ENCODE measurements at places on chromosomes 13 and 19.
A peak's percentile ranks its signal among the peaks of the same experiment; 100 is the strongest.

DNA sequence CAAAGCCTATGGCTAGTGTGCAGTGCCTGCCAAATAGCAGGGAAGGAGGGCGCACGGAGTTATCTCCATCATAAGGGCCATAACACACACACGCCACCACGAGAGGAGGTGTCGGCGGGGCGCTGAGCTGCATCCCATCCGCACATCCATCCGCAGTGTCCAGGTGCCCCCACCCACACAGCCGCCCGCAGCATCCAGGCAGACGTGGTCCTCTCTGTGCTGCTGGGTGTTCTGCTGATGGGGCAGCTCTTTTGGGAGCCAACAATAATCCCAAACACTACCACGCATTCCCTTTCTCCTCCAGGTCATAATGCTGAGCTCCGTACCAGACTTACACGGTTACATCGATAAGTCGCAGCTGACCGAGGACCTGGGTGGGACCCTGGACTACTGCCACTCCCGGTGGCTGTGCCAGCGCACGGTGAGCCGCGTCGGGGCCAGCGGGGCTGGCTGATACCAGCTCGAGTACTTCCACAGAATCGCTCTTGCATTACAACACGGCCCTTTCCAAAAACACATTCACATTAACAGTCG, 41.5 kb upstream of the F7 start:
- DNase-seq = no peak

- no peak for DNase-seq
Measured at GRCh38 chr13:20377720-20378119, 145.6 kb upstream of the GJB6 start.

GRCh38 chr13:43397111-43397510, 373.7 kb downstream of the DNAJC15 start:
- no peak for DNase-seq

DNA sequence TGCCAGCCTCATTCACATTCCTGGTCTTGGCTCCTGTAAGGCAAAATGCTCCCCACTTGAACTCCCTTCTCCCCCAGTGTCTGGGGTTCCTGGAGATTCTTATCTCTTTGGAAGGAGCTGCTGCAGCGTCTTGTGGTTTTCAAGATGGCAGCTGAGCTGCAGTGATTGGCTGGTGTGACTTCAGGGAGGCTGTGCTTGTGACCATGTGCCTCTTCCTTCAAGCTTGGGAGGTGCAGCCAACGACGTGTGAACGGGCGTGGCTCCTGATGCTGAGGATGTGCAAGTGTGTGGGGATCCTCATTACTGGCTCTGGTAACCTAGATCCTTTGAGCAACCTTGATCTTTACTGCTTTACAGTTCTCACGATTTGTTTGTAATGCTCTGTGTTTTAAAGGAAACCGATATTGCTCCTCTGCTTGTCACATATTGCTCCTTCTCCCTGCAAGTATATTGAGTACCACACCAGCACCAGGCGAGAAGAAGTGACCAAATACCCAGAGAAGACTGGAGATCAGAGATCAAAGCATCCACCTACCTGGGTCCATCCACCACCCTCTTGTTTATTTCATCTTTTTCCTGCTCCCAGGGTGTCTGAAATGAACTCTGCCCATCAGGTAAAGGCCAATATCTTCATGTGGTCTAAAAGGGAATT, 208.5 kb downstream of the FGF9 start:
- DNase-seq = no peak

DNA sequence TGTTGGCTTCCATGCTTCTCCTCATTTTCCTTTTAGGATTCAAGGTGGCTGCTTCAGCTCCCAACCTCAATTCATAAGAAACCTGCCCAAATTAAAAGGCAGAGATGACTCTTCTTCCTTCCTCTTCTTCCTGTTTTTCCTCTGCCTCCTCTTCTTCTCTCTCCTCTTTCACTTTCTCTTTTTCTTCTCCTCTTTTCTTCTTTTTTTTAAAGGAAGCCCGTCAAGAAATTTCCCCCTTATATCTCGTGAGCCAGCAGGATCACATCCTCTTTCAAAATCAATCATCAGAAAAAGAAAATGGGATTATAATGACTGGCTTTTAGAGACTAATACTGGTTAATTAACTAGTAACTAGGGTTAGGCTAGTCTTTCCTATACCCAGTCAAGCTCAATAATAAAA, 220.3 kb downstream of the NBEA start:
- no peak for DNase-seq

- no peak for DNase-seq
Measured at GRCh38 chr13:50123002-50123401, 107.8 kb downstream of the KCNRG start.

GRCh38 chr13:80441968-80442367, 101.0 kb upstream of the SPRY2 start:
- DNase-seq = no peak

- DNase-seq = no peak
Measured at GRCh38 chr19:3124630-3125029, 11.2 kb upstream of the GNA15 start.

GRCh38 chr13:94550062-94550738, 45.8 kb downstream of the TGDS start:
- DNase-seq = no peak

GRCh38 chr13:113928685-113929627, 44.9 kb downstream of the C13orf46 start:
- no peak for DNase-seq

DNA sequence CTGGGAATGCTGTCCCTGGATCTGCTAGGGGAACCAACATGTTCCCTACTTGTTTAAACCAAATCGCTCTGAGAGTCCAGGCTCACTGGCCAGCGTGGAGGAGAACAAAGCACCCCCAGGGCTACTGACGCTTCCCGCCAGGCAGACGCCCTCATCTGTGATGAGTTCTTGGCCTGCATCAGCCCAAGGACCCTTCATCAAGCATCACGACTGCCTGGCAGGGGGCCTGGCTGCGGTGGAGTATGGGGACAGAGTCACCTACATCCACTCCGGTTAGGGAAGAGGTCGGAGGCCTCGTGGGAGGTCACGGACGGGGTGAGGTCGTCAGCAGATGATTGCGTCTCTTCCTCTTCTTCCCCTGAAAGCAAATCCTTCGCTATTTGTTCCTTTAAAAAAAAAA, 17.7 kb downstream of the MIER2 start:
- no peak for DNase-seq

DNA sequence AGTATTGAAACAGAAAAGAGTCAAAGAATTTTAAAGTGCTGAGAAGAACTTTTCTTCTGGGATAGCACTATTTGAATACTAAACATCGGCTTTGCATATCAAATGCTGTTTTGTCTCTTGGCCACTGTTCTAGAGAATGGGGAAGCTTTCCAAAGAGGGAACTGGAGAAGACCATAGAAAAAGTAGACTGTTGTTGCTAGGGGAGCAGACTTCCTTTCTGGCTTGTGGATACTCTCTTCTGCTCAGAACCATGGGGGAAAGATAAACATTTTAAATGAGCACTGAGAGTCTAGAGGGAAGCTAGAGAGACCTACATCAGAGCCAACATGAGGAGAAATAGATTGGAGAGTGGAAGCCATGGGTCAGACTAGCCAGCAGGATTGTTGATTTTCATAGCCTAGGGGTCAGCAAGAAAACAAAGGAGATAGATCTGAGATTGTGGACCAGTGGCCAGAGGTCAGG, 315.7 kb downstream of the KCTD12 start:
- no peak for DNase-seq

GRCh38 chr19:39389631-39390414, 1.1 kb downstream of the PAF1 start:
- DNase-seq = no peak

DNA sequence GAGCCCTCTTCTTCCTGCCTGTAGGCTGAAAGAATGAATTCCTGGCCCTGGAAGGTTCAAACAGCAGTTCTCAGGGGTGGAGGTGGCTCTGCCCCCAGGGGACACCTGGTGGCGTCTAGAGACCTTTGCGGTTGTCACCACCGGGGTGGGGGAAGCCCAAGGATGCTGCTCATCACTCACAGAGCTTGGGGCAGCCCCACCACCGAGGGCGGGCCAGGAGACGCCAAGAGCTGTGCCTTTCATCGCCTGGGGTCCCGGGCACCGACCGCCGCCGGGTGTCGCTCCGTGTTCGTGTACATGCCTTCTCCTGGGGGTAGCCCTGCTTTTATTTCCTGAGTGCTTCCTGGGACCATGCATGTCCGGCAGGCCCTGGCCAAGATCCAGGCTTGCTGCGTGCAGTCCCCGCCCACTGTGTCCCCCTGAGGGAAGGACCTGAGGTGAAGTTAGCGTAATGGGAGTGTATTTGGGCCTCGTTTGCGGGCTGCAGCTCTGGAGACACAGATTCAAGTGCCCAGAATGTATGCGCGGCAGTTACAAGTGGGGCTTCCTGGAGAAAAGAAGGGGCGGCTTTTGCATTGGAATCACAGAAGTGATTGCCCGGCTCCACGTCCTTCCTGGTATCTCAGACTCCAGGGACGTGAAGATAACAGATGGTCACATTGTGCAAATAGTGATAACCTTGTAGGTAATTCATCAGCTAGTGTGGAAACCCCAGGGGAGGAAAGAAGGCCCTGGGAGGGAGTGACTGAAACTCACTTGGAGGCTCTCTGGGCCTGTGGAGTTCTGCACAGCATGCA, 7.8 kb downstream of the DOT1L start:
- peak; percentile 61 for DNase-seq

- DNase-seq = no peak
Measured at GRCh38 chr19:5106191-5106726, 137.3 kb downstream of the KDM4B start.

- no peak for DNase-seq
Measured at GRCh38 chr13:38875186-38875875, 115.3 kb downstream of the STOML3 start.

DNA sequence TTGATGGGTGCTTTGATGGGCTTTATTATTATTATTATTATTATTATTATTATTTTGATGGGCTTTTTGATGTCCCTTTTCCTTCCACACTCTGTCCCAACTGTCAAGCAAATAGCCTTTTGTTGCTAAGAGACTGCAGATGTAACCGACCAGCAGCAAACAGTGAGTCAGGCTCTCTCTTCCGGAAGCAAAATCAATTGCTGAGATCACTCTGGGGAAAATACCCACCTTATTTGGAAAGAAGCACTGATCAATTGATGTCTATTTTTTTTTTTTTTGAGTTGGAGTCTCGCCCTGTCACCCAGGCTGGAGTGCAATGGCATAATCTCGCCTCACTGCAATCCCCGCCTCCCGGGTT, 2.9 kb downstream of the LDLR start:
- no peak for DNase-seq

- no peak for DNase-seq
Measured at GRCh38 chr13:98473135-98473787, 103.6 kb downstream of the STK24 start.

DNA sequence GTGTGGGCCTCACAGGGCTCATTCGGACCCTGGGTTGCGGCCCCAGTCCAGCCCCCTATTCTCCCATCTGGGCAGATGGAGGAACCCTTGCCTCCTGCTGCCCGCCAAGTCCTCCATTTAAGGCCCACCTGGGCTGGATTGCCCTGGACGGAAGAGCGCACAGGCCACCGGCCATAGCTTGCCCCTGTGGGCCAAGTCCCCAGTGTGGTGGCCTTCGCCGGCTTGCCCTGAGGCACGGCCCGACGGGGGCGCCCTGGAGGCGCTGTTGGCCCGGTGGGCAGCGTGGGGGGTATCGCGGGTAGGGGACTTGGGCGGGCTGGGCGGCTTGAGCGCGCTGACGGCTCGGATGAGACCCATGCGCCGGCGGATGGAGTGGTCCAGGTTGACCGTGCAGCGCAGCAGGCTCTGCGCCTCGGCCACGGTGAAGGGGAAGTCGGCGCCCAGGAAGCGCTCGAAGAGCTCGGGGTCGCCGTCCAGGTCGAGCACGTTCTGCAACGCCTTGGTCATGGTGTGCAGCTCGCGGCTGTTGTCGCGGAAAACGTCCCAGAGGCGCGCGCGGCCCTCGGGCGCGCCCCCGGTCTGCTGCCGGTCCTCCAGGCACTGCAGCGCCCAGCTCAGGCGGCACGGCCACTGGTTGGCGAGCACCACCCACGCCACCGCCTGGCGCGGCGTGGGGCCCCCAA, 8.8 kb downstream of the NKPD1 start:
- DNase-seq = no peak

GRCh38 chr19:28444362-28444761, 768.6 kb downstream of the UQCRFS1 start:
- no peak for DNase-seq

GRCh38 chr19:32662186-32662585, 12.8 kb downstream of the ANKRD27 start:
- no peak for DNase-seq

Measured in stimulated activated effector memory CD8-positive, alpha-beta T cell treated with anti-CD3 and anti-CD28 coated beads, Interleukin-12 subunit alpha, Interleukin-12 subunit beta, amount 100 ng/mL, for 72 hours (primary cell).